NAMALWA (cell line): ENCODE measurements at places on chromosomes 1 and 21.

DNA sequence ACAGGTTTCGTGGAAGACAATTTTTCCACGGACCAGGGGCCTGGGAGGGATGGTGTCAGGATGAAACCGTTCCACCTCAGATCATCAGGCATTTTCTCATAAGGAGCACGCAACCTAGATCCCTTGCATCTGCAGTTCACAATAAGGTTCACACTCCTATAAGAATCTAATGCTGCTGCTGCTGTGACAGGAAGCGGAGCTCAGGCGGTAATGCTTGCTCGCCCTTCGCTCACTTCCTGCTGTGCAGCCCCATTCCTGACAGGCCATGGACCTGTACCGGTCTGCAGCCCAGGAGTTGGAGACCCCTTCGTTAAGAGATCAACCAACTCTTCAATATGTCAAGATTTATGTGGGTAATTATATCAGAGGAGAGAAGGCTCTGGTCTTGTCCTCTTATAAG, 3.3 kb upstream of the DHX9 start:
- no peak for DNase-seq

GRCh38 chr1:62110198-62110817, 84.3 kb upstream of the L1TD1 start:
- no peak for DNase-seq

DNA sequence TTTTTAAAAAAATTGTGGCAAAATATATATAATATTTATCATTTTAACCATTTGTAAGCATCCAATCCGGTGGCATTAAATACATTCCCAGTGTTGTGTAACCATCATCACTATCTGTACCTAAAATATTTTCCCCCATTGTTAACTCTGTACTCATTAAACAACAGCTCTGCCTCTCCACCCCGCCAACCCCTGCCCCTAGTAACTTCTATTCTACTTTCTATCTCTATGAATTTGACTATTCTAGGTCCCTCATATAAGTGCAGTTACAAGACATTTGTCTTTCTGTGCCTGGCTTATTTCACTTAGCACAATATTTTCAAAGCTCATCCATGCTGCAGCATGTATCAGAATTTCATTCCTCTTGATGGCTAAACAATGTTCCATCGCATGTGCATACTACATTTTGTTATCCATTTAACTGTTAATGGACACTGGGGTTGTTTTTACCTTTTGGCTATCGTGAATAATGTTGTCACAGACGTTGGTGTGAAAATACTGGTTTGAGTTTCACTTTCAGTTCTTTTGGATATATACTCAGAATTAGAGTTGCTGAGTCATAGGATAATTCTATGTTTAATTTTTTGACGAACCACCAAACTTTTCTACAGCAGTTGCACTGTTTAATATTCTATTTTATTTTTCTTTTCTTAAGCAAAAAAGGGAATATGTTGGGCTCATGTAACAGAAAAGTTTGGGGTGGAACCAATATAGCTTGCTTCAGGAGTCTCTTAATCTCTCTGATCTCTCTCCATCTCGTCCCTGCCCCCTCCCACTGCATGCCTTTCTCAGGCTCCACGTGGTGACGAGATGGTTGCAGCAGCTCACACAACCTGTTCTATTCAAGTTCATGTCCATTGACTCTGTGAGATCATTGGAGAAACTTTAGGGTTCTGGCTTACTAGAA, 25.2 kb upstream of the RCAN1 start:
- no peak for DNase-seq

- no peak for DNase-seq
Observed at GRCh38 chr1:4449972-4450371, 204.4 kb upstream of the AJAP1 start.

DNA sequence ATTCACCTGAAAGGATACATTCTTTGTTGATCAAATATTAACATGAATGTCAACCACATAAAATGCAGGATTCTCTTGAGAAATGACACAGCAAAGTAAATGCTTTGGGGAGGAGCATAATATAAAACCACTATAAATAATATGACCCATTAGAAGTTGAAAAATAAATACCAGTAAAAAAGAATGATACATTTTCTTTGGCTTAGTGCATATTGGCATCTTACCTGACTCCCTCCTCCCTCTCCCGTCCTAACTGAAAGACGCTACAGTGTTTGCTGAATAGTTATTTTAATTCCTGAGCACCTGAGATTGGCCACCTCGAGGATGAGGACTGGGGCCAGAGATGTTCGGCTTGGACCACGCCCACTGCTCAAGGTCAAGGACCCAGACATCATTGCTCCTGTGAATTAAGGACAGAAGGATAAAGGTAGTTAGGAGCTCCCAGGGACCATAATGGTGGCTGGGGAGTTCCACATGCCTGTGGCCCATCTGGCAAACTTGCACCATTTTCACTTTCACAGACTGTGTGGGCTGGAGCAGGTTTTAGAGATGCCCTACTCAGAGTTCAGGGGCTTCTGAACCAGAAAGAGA, 16.4 kb upstream of the CPLANE2 start:
- DNase-seq: no peak

DNA sequence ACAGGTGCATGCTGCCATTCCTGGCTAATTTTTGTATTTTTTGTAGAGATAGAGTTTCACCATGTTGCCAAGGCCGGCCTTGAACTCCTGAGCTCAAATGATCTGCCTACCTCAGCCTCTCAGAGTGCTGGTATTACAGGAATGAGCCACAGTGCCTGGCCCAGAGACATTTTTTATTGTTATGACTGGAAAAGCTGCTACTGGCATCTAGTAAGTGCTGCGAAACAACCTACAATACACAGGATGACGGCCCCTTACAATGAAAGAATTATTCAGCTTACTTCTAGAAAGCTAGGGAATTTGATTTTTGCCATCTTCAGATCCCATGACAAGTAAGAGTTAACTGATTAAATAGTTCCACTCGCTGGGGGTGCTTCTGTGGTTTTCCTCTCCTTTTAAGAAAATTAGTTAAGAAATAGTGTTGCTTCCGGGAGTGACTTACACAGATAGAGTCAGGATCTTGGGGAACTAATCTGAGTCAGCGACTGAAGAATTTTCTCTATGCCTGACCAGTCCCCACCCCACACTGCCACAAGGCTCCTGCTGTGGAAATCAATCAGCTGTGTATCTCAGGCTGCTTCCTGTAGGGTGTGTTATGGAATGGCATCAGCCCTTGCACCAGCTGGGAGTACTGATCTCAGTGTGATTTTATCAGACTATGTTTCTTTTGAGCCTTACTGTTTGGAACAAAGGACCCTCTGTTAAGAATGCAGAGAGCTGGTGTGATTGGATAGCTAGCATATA, 93.0 kb upstream of the BMP8A start:
- DNase-seq: no peak
